ENCODE measurements at places on chromosomes 1 and 21. TPM values are rescaled to one million over a fixed set of nuclear protein-coding genes. Genes with fewer than 3 reads are reported as not detected.

DNA sequence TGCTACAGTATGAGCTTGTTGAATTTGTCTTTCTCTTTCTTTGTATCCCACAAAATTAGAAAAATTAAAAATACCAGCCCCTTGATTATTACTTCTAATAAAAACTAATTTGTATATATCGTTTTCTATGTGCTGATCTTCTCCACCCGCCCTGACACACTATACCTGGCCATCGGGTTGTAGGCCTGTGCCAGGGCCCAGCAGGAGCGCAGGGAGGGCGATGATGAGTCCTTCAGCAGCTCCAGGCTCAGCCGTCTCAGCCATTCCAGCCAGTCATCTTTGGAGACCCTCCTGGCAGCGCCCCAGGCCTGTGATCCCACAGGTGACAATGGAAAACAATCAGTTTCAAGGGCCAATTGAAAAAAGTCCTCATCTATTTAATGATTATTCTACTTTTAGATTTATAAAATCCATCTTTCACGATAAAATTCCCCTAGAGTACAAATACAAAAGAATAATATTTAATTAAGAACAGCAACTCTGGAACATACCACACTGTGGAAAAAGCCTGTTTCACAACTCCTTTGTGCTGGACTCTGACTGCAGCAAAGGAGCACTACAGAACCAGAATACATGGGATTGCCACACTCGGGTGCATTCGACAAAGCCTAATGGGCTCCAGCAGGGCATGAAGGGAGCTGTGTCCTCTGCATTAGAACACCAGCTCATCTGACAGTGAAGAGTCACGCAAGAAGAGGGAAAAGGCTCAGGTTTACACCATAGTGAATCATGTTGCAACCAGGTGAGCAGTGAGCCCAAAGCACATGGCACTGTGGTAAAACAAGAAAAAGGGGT lies 15.4 kb downstream of the ANGPTL7 start:
- no peak for DNase-seq

The ERG gene
- not detected for total RNA-seq

DNA sequence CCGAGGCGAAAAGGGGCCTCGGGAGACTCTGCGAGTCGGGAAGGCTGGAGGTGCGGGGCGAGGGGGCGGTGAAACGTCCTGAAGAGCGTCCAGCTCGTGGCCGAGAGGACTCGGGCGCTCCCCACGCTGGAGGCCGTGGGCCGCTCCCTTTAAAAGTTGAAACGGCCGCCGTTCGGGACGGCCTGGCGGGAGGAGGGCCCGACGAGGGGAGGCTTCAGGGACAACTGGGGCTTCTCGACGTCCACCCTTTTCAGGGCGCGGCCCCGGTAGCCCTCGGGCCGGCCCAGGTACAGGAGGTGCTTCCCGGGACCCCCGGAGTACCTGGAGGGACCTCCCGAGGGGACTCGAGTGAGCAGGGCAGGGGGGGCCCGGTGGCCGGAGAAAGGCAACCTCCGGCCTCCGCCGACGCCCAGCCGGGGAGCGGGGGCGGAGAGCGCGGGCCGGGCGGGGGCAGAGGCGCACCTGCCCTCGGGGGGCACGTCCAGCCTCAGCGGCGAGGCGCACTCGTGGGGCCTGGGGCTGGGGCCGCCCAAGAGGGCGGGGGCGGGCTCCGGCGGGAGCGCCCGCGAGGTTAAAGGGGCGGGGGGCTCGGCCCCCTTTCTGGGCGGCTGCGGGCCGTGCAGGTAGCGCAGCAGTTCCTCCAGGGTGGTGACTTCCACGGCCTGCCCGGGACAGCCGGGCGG lies 14.0 kb downstream of the SEMA6C start:
- DNase-seq: no peak

DNA sequence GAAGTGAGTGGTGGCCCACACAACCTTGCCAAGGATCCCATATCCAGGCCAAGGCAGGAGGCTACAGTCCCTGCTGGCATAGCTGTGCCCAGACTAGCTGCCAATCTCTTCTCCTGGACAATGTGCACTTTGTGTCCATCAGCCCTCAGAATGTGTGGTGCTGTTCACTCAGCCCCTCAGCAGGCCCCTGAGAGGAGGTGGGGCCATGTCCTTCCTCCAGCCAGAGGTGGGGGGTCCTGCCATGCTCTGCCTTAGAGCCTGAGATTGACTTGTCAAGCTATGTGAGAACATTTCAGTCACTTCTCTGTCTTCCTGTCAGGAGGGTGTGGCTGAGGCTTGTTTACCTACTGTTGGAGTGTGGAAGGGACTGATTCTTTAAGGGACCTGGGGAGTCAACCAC lies 1.4 kb downstream of the NCF2 start:
- DNase-seq: no peak

GRCh38 chr1:62573675-62574074 lies 23.6 kb upstream of the ANGPTL3 start:
- peak; percentile 7 for DNase-seq

GRCh38 chr1:232355162-232356006 lies 274.5 kb downstream of the SIPA1L2 start:
- no peak for DNase-seq

The GNAT2 gene
- 0.36 TPM for total RNA-seq

DNA sequence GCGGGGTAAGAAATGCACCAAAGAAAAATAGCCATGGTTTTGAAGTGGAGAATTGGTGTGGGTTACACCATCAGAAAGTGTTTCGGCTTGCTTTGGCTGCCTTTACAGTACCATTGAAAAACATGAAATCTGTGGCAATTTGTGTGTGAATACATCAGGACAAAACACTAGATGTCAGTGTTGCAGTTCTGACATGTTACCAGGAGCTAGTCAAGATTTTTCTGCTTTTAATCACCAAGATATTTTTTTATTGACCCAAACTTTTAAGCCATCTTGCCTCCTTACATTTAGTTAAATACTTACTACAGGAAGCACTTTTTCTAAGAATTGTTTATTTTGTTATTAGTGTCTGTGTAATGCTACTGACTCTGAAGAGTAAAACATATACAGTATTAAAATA lies 14.3 kb downstream of the RRP15 start:
- DNase-seq: peak; percentile 77

The PPM1J gene
- 1.4 TPM for total RNA-seq

GRCh38 chr1:173635116-173635515 lies at the start of gene TEX50:
TSS of gene TEX50 (plus strand) at chr1:173635338. CDS start at chr1:173635522, 184 bp downstream.
- DNase-seq: no peak

DNA sequence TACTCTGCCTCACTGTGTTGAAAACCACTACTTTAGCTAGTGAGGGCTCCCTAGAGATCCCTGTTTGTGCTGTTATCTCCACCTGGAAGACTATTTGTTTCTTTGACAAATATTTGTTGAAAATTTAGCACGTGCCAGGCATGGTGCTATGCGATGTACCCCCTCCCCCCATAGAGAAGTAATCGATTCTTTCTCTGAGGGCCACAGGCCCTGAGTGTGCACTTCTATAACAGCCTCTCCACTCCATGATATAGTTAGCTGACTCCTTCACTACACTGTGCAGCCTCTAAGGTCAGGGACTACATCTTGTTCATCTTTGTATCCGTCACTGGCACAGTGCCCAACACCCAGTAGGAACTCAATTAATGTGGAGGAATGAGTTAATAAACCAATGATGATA lies 17.3 kb upstream of the RBM15 start:
- DNase-seq: no peak

DNA sequence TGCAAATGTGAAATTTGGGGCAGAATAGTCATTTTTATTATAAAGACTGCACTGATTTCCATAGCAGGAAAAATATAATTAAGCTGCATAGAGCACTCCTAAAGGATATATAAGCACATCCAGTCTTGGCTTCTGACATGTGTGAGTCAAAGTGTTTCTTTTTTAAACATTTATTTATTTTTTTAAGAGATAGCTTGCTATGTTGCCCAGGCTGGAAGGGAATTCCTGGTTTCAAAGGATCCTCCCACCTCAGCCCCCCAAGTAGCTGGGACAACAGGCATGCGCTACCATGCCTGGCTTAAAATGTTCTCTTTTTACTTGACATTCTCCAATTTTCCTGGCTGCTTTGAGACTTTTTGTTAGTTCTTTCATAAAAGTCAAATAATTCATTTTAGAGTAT lies 126.1 kb downstream of the HMCN1 start:
- peak; percentile 74 for DNase-seq

GRCh38 chr1:67274623-67275325 lies 32.9 kb upstream of the IL12RB2 start:
- DNase-seq: no peak

The OVAAL gene
- total RNA-seq: not detected

The OR2T29 gene
- not detected for total RNA-seq

- no peak for DNase-seq
Measured at GRCh38 chr1:50981741-50982140, 11.7 kb downstream of the CDKN2C start.

The ADCY10 gene
- under 0.01 TPM for total RNA-seq

- DNase-seq: no peak
Measured at GRCh38 chr1:225737866-225738265, 39.8 kb upstream of the SRP9 start.

DNA sequence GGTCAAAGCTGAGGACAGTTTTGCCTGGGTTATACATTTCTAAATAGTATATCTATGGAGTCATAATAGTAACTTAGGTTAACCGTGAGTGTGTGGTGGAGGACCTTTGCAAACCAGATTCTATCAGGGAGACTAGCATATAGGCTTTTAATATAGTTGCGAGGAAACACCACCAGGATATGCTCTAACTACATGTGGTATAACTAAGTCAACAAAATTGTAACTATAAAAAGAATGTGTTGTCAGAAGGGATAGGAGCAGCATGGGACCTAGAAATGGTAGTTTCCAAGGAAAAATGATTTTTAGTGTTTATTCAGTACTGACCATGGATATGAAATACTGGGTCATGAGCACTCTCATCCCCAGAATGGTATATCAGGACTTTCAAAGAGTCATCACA lies 338.1 kb downstream of the TGFB2 start:
- peak; percentile 35 for DNase-seq

DNA sequence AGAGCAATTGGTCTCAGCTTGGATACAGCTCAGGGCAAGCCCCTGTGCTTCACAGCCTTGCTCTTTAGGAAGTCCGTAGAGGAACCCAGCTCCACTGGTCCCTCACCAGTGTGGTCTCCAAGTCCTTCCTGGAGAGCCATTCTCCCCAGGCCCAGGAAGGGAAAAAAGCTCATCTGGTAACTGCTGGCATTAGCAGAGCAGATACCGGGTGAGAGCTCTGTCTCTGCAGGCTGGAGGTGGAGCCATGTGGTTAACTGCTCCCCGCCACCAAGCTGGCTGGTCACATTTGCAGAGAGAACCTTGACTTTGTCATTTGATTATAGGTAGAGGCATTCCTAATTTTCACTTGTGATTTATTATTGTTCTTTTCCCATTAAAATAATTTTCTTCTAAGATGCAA lies 169.6 kb downstream of the ROR1 start:
- no peak for DNase-seq

- DNase-seq: no peak
Measured at GRCh38 chr1:100543640-100544039, 5.7 kb downstream of the GPR88 start.

The AKR7A3 gene
- total RNA-seq: under 0.01 TPM

The FNBP1L gene
- 24.4 TPM for total RNA-seq

- DNase-seq: peak; percentile 26
Measured at GRCh38 chr1:38730511-38731397, 128.8 kb downstream of the RRAGC start.

DNA sequence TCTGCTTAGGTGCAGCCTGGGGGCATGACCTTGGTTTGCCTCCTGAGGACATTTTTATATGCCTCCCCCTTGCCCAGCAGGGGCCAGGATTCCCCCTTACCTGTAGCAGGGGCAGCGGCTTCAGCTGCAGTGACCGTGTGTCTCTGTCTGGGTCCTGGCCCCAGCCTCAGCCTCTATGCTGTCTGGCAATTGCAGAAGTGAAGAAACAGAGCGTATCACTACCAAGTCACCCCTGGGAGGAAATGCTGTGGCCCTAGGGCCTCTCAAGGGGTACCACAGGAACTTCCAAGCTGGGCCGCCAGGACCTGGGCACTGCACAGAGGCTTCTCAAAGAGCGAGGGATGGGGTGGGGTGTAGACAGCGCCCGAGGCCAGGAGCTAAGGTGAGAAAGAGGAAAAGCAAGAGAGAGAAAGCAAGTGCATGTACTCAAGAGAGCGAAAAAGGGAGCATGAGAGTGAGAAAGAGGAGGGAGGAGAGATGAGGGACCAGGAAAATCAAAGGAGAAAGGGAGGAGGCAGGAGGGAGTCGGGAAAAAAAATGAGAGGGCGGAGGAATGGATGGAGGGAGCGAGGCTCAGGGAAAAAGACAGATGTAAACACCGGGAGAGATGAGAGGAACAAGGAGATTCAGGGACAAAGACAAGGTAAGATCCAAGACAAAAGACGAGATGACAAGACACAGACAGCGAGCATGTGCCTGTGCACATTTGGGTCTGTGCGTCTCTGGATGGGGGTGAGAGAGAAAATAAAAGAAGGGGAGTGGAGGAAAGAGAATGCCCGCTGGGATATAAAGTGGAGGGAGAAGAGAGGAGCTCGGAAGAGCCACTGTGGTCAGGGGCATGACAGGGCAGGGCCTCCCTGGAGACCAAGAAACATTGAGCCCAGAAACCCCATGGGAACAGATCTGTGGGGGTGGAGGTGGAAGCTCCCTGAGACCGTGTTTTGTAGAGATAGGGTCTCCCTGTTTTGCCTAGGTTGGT lies at the start of gene PTAFR:
Gene PTAFR (minus strand): TSS at position 199 of the 979 bp plus-strand sequence. CDS start 25,669 bp downstream, outside the sequence.
- DNase-seq: no peak

DNA sequence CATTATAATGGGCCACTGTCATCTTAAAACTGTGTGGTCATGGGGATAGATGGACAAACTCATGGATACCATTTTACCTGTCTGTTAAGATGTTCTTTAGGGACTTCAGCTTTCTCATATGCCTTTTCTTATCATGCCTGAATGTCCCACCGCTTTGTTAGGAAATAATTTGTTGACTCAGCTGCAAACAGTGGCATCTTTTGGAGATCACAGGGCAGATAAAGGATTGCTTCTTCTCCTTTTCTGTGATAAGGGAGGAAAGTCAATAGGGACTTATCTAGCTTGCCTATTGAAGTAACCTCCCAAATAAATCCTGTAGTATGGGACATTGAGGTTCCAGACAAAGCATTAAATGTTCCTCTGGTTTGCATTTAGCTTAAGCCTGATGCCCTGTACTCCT lies 79.8 kb upstream of the KIAA0040 start:
- DNase-seq: no peak

DNA sequence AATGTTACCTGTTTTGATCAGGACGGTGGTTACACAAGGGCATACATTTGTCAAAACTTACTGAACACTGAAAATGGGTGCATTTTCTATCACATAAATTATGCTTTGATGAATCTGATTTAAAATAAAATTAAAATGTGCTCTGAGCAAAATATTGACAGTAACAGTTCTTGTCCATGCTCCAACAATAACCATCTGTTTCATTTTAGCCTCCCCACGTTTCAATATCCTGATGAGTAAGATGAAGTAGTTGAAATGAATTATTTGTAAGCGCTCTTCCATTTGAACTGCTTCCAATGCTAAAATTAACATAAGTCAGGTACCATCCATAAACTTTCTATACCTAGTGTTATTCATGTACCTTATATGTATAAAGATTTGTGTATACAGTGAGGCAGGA lies 365.4 kb downstream of the LTN1 start:
- no peak for DNase-seq

- no peak for DNase-seq
Measured at GRCh38 chr1:216528816-216529215, 105.6 kb upstream of the USH2A start.

The ACTA1 gene
- not detected for total RNA-seq

- DNase-seq: peak; percentile 54
Measured at GRCh38 chr1:6727535-6727934, 25.9 kb upstream of the DNAJC11 start.

The RIPPLY3 gene
- total RNA-seq: not detected

- peak; percentile 61 for DNase-seq
Measured at GRCh38 chr1:68321084-68321685, 88.9 kb upstream of the WLS start.
